Effector memory CD4-positive, alpha-beta T cell (primary cell): ENCODE measurements at places on chromosomes 5 and 9.

- DNase-seq: no peak
These were observed 6.0 kb downstream of the STRBP start for GRCh38 chr9:123262338-123262737.

DNA sequence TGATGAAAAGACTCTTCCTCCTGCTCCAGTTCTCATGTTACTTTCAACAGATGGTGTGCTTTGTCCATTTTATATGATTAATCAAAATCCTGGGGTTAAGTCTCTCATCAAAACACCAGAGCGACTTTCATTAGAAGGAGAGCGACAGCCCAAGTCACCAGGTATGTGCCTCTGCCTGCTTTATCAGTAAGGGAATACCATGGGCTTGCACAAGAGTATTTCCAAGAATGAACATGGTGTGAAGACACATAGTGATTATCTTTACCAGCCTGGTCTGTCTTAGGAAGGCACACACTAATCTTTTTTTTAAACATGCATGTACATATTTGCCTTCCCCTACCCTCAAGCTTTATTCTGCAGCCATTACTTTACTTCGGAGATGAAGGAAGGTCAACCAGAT, 15.2 kb downstream of the NUP214 start:
- no peak for DNase-seq

DNA sequence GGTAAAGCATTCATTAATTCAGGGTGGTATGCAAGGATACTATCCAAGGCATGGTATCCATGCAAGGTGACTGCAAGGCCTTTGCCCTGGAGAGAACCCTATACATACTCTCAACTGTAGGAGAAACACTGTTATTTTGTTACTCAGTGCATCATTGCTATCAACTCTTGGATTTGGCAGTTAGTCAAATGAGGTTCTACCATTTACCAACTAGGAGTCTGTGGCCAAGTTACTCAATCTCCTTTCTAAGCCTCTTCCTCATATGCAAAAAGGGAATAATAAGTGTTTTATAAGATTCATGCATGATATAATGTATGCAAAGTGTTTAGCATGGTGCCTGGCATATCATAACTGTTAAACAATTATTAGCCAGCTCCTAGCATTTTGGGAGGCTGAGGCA, 4.0 kb downstream of the PCDHGC3 start:
- no peak for DNase-seq

GRCh38 chr9:129185991-129186390, 7.9 kb upstream of the IER5L start:
- no peak for DNase-seq
